Fibroblast of villous mesenchyme (primary cell): ENCODE measurements at places on chromosomes 4 and X. TPM values are rescaled to one million over a fixed set of nuclear protein-coding genes. Genes with fewer than 3 reads are reported as not detected.

GRCh38 chr4:27276307-27277073, 415.8 kb downstream of the STIM2 start:
- no peak for DNase-seq

DNA sequence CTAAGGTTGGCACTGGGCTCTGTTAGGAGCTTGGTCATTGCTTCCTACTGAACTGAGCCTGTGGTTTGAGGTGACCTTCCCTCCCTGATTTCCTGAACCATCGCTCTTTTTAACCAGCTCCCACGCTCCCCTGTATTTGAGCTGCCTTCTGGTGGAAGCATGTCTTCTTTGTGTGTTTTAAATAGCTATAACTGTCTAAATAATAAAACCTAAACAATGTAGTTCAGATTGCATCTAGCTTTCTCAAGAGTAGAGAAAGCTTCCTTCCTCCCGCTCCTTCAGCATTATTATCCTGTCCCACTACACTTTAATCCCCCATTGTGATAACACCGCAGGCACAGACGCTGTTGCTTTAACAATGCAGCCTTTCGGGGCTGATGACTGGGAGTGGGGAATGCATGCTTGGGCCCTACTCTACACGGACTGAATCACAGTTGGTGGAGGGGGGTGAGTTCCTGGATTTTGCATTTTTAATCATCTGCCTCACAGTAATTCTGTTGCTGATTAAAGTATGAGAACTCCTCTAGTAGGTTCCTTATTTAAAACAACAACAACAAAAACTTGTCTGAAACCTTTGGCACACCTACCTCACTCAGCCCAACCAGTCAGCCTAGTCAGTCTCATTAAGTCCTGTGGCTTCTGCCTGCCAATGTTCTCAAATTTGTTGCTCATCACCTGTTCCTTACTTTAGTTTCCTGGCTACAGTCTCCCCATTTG, 6.6 kb downstream of the SMS start:
- DNase-seq = peak; percentile 67

The TLR3 gene
- total RNA-seq = 0.43 and 0.97 TPM in 2 replicates

DNA sequence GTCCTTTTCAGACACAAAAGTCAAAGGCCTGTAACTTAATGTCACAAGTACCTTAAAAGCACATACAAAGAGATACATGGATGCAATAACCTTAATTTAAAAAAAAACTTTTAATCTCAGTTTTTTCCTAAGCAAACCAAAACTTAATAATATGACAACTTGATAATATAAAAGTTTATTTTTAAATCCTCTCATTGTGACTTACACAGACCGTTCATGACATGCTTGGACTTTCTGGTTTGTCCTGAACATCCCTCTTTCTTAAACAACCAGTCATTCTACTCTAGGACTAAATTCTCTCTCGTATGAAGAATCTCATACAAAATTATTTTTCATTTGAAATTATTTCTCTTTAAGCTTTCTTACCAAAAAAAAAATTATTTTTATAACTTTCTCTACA, 43.1 kb upstream of the CYP2U1 start:
- no peak for DNase-seq

GRCh38 chrX:133365871-133366611, 49.2 kb downstream of the GPC4 start:
- no peak for DNase-seq

GRCh38 chrX:82127228-82128123, 925.6 kb downstream of the SH3BGRL start:
- DNase-seq = no peak

The POU4F2 gene
- total RNA-seq = not detected in 2 replicates

DNA sequence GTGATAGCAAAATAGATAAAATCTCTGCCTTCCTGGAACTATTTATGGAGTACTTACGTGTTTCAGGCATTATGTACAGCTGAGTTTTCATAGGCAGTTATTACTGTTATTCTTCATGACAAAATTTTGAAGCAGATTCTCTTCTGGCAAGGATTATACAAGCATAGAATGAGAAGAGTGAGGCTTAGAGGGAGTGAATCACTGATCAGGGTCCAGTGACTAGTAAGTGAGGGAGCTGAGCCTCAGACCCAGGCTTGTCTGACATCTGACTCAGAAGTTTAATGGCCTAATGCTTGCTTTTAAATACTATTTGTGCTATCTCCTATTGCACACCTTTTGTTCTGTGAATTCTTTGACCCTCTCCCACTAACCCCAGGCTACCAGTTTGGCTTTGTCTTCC, 110.6 kb downstream of the DTHD1 start:
- DNase-seq = no peak
